Stimulated activated CD8-positive, alpha-beta memory T cell treated with anti-CD3 and anti-CD28 coated beads, Interleukin-15, amount 100 ng/mL, for 24 hours (primary cell): ENCODE measurements at places on chromosomes 1 and 21.

DNA sequence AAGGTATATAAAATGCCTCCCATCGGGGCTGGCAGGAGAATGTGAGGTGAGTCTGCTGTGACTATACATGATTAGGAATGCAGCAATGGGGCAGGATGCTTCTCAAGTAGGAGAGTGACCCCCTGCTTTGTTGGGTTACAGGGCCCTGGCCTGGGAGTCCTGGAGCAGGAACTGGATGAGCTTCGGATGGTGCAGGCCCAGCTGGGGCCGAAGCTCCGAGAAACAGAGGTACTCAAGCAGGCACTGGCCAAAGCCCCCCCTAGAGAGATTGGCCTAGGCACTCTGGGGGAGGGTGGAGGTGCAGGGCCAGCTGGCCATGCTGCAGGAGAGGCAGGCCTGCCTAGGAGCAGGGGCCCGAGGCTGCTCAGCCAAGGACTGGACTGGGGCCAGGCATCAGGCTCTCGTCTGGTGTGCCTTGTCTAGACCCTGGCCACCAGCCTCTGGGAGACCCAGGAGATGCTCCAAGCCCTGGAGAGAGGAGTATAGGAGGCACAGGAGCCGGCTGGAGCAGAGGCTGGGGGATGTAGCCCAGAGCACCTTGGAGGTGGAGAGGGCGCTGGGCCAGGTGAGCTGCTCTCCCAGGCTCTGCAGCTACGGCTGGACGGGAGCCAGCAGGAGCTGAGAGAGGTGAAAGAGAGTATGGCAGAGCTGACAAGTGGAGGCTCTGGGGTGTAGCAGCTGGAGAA lies 32.8 kb upstream of the PKP1 start:
- DNase-seq: no peak

DNA sequence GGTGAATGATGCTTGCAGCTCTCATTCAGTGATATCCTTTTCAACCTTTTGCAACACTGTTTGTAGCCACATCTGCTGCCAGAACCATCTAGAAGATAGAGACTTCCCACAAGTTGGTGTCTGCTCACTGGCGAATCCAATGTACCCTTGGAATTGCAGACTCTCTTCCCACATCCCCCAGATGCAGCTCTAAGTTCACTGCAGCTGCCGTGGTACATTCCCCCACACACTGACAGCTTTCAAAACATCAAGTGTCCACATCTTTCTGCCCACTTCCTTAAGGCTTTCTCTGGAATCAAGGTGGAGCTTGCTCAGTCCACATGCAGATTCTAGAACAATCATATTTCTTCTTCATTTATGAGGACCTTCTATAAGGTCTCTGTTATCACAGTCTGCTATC lies 99.2 kb downstream of the PLPPR4 start:
- DNase-seq: no peak

GRCh38 chr21:41024341-41024740 lies 143.6 kb upstream of the BACE2 start:
- no peak for DNase-seq

- DNase-seq: no peak
Measured at GRCh38 chr1:169119405-169119804, 12.9 kb downstream of the ATP1B1 start.

DNA sequence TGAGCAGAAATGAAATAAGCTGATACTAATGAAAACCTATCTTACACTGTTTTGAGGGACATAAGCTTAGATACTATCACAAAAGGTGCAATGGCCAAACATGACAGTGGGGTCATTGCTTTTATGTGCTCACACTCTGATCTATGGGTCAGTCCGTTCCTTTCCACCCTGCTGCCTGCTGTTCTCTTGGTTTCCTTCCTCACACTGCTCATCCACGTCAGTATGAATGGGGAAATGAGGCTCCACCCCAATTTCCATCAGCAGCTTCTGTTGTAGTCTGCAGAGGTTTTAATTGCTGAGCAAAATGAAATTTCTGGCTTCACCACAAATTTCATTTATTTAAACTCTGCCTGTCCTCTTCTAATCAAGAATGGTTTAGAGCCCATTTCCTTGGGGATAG lies 155.2 kb downstream of the GABPA start:
- no peak for DNase-seq

- no peak for DNase-seq
Measured at GRCh38 chr1:236024641-236025040, 40.2 kb downstream of the NID1 start.

DNA sequence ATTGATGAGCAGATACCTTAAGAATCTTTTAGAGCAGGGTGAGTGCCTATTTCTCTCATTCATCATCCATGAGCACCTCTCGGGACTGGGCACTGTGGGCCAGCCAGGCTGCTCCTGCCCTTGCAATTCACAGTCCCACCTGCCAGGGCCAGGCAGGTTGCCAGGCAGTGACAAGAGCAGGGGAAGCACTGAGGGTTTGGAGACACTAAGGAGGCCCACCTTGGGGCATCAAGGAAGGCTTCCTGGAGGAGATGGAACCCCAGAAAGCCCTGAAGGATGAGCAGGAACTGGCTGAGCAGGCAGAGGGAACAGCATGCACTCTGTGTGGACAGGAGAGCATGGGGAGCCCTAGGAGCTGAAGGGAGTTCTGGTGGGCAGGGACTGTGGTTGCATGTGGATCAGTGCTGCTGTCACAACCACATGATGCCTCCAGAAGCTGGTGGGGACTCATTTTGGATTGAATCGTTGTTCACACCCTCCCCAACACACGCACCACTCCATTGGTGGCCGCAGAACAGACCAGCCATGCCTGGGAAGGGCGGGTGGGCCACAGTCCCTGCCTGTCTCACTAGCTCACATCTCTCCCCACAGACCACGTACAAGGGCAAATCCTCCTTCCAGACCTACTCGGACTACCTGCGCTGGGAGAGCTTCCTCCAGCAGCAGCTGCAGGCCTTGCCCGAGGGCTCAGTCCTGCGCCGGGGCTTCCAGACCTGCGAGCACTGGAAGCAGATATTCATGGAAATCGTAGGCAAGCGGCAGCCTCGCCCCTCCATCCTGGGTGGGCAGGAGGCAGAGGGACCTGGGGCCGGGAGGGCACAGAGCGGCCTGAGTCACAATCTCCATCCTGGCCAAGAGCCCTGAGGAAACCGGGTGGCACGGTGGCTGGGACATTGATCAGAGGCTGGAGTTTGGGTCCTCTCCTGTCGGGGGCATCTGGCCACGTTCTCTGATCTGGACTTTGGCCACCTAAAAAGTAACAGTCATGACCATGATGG lies 55.1 kb downstream of the DISP3 start:
- no peak for DNase-seq

DNA sequence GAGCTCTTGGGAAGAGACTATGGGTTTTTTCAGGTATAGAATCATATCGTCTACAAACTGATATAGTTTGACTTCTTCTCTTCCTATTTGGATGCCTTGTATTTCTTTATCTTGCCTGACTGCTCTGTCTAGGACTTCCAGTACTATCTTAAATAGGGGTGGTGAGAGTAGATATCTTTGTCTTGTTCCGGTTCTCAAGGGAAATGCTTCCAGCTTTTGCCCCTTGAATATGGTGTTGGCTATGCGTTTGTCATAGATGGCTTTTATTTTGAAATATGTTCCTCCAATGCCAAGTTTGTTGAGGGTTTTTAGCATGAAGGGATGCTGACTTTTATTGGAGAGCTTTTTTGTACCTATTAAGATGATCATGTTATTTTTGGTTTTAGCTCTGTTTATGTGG lies 170.3 kb downstream of the PTGER3 start:
- no peak for DNase-seq

DNA sequence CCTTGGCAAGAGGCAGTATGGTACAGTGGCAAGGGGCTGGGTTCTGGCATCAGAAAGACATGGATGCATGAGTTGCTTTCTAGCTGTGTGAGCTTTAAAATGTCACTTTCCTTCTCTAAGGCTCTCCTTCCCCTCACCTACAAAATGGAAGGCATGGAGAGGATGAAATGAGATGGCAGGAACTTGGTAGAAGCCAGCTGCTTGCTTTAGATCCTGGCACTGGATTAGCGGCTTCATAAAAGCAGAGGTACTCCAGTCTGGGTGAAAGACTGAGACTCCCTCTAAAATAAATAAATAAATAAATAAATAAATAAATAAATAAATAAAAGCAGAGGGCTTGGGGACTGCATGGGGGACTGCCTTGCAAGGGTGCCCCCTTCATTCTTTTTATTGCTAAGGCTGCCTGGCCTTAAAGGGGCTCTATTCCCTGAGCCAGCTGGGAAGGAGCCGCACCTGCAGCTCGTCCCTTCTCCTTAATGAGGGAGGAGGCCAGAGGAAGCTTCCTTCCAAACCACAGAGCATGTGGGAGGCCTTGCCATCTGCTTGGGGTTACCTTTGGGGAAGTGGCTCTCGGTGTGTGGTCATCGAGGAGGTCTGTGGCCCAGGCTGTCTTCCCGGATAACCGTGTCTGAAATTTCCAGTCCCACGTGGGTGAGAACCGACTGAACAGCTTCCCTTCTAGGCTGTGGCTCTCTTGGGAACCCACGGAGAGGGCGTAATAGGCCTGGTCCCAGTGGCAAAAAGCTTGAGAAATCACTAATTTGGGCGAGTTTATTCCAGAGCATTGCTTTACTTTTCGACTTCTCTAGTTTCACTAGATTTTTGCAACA lies 2.0 kb upstream of the ATP13A2 start:
- no peak for DNase-seq

GRCh38 chr1:37475380-37476086 lies 1.2 kb downstream of the ZC3H12A start:
- no peak for DNase-seq

- DNase-seq: no peak
Measured at GRCh38 chr1:96416111-96416595, 305.4 kb upstream of the PTBP2 start.

- no peak for DNase-seq
Measured at GRCh38 chr1:184905601-184906322, 68.5 kb downstream of the NIBAN1 start.

DNA sequence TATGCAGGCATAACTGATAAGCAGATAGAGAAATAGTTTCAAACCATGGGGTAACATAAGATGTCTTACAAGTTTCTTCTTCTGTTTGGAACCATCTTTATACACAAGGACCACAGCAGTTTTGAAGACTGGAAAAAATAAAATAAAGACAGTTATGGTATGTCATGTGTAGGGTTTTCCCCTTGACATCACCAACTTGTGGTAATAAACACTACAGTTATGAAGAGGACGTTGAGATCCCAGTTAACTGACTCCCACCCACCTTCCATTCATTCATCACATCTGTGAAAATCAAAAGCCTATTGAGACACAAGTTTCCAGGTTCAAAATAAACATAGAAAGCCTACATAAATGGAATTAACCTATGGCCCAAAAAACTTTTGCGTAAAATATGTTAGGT lies 92.5 kb upstream of the KRTAP19-8 start:
- DNase-seq: no peak

DNA sequence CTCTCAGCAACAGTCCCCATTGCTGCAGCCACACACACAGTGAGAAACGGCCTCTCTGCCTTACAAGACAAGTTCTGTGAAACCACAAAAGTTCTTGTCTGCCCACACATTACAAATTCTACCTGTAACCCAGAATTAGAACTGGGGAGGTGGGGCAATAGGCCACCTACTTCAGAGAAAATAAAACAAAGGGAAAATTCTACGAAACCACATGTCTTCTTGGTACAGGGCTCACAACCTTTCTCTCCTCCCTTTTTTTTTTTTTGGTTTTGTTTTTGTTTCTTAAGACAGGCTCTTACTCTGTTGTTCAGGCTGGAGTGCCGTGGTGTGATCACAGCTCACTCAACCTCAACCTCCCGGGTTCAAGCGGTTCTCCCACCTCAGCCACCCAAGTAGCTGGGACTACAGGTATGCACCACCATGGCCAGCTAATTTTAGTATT lies 30.2 kb downstream of the LPAR3 start:
- no peak for DNase-seq

DNA sequence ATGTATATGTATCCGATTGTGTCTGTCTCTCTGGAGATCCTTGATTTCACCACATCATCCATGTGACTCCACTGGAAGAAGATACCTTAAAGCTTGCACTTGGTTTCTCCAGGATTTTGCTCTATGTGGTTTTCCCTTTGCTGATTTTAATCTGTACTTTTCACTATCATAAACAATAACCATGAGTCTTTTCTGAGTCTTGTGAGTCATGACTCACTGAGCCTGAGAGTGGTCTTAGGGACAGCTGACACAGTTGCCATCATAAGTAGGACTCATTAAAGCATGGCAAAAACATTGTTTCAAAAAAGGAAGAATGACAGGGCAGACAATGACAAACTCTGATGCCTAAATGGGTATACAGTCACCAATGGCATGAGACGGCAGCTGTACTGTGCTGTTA lies 226.2 kb downstream of the AKT3 start:
- DNase-seq: no peak
